ENCODE measurements at places on chromosomes 13 and 19.
A peak's percentile ranks its signal among the peaks of the same experiment; 100 is the strongest.

- no peak for DNase-seq
Observed at GRCh38 chr19:13022859-13023636, 27.8 kb downstream of the NFIX start.

DNA sequence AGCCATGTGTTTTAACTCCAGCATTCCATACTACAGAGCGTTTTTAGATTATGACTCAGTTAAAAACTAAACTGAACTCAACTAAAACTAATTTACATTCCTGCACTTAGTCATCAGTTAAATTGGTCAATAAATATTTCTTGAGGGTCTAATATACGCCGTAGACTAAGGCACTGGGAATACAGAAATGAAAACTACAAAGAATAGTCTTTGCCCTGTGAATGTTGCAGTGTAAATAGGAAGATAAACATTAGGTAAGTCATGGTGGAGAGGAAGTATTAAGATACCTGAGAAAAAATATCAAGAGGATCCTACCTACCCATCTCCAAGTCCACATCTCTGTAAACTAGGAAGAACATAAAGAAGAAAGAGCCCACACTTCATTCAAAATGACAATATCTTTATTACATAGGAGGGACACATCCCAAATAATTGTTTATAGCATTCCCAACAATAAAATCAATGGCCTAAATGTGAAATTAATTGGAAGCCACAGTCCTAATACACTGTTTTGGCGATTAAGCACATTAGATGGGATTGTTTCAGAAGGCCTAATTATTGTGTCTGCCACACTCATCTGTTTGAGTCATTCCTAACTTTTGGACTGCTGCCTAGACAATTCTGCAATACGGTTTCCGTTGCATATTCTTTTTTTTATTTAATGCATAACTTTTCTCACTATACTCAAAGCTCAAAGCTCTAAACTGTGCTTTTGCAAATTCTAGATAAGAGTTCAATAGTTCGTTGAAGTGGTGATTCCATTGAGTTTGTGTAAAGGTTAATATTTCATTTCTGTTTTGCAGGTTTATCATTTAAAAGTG, 52.9 kb downstream of the MBNL2 start:
- DNase-seq: no peak

DNA sequence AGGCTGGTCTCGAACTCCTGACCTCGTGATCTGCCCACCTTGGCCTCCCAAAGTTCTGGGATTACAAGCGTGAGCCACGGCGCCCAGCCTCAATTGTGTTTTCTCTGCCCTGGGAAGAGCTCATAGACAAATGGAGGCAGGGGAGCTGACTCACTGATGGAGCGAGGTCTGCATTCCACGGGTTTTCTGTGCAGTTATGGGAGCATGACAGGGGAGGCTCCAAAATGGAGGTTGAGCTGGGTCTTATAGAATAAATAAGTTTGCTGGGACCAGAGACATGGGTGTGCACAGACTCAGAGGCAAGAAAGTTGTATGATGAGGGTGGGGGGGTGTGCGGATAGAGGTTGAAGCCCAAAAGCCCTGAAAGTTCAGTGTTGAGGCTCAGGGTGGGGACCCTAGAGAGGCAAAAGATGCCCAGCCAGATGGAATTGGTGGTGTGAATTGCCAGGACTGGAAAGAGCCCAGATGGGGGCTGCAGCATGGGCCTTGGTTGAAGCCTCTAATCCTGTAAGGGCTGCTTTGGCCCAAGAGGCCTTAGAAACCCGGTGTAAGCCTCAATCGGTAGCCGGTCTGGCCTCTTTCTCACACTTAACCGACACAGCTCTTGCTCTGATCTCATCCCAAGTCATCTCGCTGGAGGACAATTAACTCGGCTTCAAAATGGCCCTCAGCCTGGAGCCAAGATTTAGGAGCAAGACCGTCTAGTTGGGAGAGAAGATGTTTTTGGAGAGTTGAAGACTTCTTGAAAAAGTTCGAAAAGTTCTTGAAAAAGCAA, 1.9 kb downstream of the TPM4 start:
- DNase-seq: no peak

GRCh38 chr13:29497137-29497654, 98.3 kb downstream of the SLC7A1 start:
- DNase-seq: no peak

GRCh38 chr19:13047374-13047773, 52.1 kb downstream of the NFIX start:
- no peak for DNase-seq

DNA sequence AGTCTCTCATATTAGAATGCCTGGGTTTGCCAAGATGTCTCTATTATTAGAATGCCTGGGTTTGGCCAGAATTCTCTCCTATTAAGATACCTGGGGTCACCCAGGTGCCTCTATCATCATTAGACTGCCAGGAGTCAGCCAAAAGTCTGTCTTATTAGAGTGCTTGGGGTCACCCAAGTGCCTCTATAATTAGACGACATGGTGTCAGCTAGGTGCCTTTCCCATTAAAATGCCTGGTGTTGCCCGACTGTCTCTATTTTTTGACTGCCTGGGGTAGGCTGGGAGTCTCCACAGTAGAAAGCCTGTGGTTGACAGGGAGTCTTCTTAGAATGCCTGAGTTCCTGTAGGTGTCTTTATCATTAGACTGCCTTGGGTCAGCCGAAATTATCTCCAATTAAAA, 1536.6 kb downstream of the UQCRFS1 start:
- DNase-seq: no peak

DNA sequence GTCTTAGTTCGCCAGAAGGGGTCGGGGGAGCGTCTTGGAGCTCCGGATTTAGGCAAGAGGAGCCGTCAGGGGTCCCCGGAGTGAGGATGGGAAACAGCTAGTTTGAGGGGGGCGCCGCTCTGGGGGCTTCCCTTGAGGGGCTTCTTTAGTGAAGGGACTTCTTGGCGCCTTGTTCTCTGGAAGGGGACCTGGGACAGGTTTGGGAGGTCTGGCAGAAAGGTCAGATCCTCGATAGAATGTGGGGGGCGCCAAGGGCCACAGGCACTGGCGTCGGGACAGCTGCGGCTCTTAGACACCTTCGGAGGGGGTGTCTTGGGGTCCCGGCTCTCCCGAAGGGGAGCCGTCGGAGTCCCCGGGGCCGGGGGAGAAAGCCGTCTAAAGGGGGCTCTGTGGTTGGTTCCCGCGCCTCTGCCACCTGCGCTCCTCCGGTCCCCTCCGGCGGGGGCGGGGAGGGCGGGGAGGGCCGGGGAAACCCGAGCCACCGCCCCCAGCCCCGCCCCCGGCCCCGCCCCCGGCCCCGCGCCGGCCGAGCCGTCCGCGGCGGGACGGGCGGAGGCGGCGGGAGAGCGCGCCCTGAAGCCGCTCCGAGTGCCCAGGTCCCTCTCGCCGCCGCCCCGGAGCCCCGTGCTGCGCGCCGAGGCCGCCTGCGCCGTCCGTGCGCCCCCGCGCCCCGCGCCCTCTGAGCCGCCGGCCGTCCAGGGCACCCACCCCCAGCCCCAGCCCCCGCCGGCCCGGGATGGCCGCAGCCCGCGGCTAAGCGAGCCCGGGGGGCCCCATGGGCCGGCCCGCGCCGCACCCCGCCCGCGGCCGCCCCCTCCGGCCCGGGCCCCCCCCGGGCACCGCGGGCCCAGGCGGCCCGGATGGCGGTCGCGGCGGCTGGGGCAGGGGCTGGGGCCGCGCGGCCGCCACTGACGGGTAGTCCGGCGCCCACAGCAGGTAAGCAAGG, at the start of gene NRTN:
TSS of gene NRTN (plus strand) at position 552 of the 946 bp plus-strand sequence. CDS start 19,099 bp downstream, outside the sequence.
- DNase-seq: peak; percentile 55

DNA sequence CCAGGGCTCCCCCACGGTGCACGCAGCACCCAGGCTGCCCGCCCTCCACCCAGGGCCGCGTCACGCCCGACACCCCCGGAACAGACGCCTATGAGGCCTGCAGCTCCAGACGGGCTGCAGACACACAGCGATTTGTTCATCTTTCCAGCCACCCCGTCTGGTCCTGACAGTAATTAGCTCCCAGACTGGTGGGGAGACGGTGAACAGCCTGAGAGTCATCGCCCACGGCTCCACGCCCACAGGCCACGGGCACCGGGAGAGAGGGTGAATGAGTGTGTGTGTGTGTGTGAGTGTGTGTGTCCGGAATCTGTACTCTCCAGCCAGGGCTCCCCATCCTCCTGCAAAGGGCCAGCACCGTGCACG, 18.1 kb downstream of the GADD45B start:
- no peak for DNase-seq

DNA sequence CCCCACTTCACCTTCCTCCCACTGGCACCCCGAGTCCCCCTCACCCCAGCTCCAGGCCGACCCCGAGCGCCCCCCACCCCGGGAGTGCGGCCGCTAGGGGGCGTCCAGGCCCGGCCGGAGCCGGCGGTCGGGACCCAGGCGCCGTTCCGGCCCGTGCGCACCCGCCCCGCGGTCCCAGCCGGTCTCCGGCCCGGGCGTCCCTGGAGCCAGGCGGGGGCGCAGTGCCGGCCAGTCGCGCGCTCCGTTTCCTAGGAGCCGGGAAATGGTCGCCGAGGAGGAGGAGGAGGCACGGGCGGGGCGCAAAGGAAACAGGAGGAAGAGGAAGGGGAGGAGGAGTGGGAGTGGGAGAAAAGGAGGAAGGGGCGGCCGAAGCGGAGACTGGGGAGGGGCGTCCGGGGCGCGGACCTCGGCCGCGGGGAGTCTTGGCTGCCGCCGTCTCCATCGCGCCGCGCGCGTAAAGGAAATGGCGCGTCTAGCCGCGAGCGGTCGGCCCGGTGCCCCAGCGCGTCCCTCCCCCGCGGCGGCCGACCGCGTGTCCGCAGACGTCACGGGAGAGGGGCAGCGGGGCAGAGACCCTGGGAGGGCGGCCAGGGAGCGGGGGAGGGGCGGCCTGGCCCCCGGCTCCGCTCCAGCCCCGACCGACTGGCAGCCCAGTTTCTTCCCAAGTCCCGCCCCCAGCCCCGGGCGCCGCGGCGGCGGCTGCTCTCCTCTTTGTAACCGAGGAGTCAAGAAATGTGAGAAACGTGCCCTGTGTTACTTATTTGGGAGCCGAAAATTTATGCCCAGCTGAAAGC, 1.1 kb upstream of the KCTD15 start:
- peak; percentile 26 for DNase-seq

GRCh38 chr13:28630869-28631268, 28.1 kb upstream of the POMP start:
- no peak for DNase-seq

DNA sequence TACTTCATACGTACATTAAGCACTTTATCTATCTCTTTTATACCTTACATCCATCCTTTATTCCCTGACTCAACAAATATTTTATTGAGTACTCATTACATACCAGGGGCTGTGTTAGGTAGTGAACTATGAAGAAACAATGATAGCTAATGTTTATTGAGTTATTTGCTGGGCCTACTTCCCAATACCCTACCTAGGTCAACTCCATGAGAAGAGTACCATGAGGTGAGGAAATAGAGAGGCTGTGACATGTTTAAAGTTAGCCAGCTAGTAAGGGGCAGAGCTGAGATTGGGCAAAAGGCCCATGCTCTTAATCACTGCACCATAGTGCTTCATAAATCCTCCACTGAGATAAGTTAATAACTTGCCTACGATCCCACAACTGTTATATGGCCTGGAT, 79.9 kb downstream of the FREM2 start:
- no peak for DNase-seq

GRCh38 chr19:19064811-19065745, 1.3 kb downstream of the SLC25A42 start:
- DNase-seq: no peak

GRCh38 chr19:46978171-46978869, 41.3 kb upstream of the NPAS1 start:
- DNase-seq: no peak

DNA sequence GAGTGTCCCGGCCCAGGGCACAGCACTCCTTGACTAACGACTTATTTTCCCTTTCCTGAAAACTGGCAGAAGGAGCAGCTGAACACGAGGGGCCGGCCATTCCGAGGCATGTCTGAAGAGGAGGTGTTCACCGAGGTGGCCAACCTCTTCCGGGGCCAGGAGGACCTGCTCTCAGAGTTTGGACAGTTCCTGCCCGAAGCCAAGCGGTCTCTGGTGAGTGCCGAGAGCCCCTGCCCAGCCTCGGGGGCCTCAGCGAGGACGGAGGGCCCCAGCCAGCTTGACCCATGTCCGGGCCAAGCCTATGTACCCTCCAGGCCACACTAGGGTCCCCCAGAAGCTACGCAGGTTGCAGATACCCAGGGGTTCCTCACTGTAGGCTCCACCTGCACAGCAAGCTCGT, 17.7 kb downstream of the SIN3B start:
- no peak for DNase-seq

- no peak for DNase-seq
Observed at GRCh38 chr19:45403781-45404556, 900 bp downstream of the PPP1R13L start.

GRCh38 chr13:108932196-108932595, 302.8 kb downstream of the MYO16 start:
- DNase-seq: no peak

GRCh38 chr19:49362048-49362928, at the start of gene TEAD2:
TEAD2 (minus strand) TSS chr19:49362416; CDS start chr19:49360075, 2,341 bp downstream.
- DNase-seq: no peak

DNA sequence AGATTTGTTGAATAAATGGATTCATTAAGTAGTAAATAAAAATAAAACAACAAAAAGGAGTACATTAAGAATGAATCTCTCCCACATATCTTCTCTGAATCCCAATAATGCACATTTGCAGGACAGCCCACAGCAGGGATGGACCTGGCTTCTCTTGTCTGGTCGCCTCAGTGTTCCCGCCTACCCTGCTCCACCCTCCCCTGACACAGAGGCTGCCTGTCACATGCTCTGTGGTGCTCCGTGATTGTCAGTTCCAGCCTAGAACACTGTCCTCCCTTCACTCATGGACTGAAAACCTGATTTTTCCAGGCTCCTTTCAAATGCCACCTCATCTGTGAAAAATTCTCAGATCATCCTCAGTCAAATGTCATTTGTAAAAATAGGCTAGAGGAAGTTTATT, 94.5 kb upstream of the GPR12 start:
- no peak for DNase-seq

DNA sequence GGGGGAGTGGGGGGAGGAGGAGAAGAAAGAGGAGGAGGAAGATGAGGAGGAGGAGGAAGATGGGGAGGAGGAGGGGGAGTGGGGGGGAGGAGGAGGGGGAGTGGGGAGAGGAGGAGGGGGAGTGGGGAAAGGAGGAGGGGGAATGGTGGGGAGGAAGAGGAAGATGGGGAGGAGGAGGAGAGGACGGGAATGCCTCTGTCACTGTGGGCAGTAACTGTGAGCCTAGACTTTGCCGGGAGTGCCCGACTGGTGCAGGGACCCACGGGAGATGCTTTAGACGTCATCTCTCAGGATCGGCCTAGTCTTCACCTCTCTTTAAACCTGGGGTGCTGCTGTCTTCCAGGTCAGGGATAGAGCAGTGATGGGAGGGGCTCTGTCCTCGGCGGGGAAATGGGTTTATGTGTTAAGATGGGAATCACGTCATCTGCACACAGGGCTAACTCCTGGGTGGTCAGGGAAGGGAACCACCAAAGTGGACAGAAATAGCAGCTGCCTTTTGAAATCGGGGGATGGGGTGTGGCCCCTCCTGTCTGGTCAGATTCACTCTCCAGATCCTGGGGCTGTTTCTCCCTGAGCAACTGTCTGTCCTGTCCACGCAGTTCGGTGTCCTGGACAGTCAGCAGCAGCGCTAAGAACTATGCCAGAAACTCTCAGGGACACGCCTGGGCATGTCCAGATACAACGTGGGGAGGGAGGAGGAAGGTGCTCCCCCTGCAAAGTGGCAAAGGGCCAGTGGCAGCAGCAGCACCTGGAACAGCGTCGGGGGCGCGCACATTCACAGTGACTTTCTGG, 26.9 kb downstream of the GAS6 start:
- no peak for DNase-seq

GRCh38 chr19:8626842-8627241, 3.6 kb upstream of the NFILZ start:
- no peak for DNase-seq

Data from stimulated activated CD8-positive, alpha-beta memory T cell treated with anti-CD3 and anti-CD28 coated beads, Interleukin-7, amount 100 ng/mL, for 4 hours (primary cell).